Fibroblast of upper back skin (primary cell): ENCODE measurements at places on chromosomes 5 and 9.

DNA sequence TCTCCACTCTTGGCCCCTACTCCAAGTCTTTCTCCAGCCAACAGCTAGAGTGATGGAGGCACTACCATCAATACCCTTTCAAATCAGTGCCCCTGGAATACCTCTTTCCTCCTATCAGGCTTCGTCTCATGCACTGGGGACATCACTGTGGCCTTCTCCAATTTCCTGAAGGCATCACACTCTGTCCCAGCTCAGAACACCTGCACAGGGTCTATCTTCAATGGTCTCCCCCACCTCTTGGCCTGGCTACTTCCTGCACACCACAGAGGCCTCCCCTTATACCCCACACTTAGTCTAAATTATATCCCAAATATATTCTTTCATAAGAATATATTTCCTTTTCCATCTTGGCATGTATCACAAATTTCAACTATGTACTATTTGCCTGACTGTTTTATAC is 34.5 kb downstream of the ECPAS start:
- no peak for DNase-seq

DNA sequence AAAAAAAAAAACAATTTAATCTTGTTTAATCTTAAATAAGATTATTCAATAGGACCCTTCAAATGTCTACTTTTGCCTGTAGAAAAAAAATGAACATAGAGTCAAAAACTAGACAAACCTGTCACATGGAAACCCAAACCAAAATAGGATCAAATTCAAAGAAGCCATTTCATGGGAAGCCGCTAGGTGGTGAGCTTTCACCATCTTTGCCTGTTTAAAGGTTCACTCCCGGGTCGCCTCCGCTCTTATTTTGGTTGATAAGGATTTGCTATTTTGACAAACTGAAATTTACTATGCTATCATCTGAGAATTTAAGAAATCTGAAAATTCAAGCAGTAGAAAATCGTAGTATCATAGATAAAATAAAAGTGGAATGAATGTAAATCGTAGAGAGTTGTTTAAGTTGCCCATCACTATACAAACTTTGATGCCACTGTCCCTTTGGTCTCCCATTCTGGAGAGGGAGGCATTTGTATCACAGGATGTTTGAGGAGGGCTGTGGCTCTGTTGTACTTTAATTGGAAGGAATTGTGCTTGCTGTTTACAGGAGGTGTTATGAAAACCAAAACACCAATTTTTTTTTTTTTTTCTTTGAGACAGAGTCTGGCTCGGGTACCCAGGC is 43.5 kb upstream of the DNAH5 start:
- DNase-seq = peak; percentile 73

DNA sequence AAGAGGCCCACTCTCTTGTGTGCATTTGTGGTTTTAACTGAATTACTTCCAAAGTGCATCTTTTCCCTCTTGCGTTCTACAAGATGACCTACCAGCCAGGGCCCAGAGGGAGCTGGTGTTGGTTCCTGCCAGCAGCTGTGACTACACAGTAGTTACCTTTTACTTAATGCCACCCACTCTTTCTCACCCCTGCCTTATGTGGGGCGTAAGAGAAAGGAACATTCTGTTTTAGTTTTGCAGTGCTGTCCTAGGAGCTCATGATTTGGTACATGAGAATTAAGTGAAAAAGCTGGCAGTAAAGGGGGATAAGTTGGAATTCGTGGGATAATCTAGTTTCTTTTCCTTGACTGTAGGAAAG is 45.4 kb downstream of the RCL1 start:
- no peak for DNase-seq

DNA sequence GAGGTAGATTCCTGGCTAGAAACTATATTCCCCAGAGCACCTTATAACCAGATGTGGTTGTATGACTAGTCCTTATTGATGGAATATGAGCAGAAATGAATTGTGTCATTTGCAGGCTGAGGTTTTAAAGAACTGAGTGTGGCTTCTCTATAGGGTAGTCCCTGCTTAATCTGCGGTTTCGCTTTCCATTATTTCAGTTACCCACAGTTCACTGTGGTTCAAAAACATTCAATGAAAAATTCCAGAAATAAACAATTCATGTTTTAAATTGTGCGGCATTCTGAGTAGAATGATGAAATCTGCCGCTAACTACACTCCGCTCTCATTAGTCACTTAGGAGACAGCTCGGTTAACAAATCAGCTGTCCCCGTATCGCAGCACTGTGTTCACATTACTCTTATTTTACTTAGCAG is 65.1 kb downstream of the ANKRD55 start:
- DNase-seq = peak; percentile 82

GRCh38 chr5:163540696-163541095 is 35.3 kb downstream of the MAT2B start:
- DNase-seq = no peak

DNA sequence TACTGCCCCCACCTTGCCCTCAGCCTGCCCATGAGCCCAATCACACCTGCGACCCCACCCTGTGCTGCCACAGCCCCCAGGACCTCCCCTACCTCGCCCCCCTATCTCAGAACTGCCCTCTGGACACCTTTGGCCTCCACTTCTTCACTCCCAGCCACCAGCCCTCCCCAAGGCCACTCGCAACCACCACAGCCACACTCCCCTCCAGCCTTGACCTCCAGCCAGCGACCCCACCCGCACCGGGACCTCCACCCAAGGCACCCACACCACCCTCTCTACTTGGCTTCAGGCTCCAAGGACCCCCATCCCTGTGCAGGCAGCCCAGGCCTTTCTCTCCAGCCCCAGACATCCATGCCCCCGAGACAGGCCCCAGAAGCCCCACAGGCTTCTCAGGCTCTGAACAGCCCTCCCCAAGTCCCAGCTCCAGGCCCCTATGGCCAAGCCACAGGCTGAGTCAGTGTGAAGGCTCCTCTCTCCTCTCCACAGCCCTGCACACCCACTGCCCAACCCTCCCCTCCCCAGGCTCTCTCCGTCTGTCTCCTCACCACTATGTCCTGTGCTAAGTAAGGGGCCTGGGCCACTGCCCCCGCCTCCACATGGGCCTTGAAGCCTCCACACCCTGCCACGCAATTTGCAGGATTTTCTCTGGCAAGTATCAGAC is 2.0 kb downstream of the AK1 start:
- peak; percentile 69 for DNase-seq

DNA sequence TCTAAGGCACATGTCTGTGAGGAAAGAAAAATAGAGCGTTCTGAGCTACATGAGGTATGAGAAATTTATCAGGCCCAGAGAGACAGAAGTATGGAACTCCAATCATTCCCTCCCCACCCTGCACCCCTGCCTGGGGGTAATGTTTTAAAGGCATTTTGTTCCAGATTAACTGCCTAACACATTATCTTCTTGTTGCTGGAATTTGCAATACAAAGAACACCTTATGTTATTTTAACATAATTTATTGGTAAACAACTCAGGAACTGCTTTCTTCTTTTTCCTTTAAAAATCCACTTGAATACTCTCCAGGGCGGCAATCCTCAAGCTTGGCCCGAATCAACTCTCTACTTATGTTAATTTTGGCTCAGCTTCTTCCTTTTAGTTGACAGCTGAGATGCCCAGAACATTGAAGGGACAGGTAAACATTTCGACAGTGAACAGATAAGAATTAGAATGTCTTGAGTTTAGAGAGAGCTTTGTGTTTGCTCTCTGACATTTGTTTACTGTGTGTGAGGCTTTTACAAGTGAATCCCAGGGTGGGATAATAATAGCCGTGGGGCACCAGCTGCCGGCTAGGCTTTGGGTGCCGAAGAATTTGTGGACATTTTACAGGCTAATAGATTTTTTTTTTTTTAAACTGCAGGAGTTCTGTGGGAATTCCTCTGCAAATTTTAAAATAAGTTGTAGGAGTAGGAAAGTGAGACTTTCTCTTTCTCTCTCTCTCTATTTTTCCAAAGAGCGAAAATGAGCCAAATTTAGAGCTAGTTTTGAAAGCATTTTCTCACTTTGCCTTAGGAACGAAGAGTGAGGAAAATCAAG is 96.4 kb upstream of the TAF11L2 start:
- no peak for DNase-seq

DNA sequence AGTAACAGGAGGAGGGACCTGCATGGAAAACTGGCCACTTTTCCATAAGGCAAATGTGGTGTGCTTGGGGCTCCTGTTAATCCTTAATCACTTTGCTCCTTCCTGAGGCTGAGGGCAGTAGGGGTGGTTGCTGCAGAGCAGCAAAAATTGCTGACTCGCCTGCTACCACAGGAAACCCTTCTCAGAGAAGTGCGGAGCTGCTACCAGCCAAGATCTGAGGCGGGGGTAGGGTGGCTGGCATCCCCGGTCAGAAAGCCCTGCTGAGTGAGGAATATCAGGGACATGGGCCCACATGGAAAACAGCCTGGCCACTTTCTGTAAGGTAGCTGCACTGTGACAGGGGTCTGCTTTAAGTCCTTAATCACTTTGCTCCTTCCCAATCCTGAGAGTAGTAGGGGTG is 192.4 kb upstream of the GHR start:
- no peak for DNase-seq

- peak; percentile 12 for DNase-seq
These were observed 1.5 kb downstream of the C5 start for GRCh38 chr9:121048618-121049017.

DNA sequence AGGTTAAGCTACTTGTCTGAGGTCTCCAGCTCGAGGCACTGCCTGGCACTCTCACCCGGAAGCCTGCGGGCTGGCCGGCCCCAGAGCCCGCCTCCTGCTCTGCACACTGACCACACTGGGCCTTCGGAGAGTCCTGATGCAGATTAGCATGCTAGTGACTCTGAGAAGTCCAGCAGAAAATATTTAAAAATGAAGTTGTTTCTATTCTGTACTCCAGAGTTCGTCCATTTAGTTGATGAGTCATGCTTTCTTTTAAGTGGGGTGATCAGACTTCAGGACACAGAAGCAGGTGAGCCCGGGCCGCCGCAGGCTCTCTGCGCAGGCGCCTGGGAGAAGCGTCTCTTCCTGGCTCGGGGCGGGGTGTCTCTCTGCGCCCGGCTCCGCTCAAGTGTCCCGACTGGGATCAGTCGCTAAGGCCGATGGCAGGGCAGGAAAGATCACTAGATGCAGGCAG is 32.5 kb downstream of the FAM240B start:
- no peak for DNase-seq

GRCh38 chr5:160769301-160769700 is 82.7 kb downstream of the ATP10B start:
- DNase-seq = no peak

- no peak for DNase-seq
These were observed 9.5 kb downstream of the LPCAT1 start for GRCh38 chr5:1514027-1514818.

- DNase-seq = peak; percentile 46
These were observed 88.6 kb downstream of the GDNF start for GRCh38 chr5:37751227-37751626.

- DNase-seq = no peak
These were observed 269.1 kb downstream of the FANCC start for GRCh38 chr9:95048225-95049087.

DNA sequence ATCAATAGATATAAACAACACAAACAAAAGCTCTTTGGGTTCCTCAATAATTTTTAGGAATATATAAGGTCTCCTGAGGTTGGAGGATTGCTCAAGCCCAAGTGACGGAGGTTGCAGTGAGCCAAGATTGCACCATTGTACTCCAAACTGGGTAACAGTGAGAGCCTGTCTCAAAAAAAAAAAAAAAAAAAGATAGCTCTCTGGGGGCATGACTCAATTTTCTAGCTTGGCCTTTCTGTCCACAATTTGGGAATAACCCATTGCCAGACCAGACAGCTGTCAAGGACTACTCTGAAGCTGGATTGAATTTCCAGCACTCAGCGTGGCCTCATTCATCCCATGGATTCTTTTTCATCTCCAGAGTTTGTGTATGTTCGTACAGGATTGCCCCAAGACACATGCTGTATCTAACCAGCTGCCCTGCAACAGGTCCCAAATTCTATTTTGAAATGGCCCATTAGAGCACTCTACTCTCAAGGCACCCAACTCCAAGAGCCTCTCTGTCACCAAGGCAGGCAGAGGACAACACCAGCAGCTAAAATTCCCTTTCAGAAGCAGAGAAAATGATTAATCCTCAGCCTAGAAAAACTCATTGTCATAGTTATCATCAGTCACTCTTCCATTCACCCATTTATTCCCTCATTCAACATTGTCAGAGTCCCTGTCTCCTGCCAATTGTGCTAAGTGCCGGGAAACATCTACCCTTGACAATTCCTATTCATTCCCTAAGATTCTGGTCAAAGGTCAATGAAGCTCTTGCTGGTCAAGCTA is 8.7 kb downstream of the FAM193B start:
- peak; percentile 95 for DNase-seq

- DNase-seq = peak; percentile 87
These were observed 205.6 kb upstream of the MPDZ start for GRCh38 chr9:13485068-13485596.

DNA sequence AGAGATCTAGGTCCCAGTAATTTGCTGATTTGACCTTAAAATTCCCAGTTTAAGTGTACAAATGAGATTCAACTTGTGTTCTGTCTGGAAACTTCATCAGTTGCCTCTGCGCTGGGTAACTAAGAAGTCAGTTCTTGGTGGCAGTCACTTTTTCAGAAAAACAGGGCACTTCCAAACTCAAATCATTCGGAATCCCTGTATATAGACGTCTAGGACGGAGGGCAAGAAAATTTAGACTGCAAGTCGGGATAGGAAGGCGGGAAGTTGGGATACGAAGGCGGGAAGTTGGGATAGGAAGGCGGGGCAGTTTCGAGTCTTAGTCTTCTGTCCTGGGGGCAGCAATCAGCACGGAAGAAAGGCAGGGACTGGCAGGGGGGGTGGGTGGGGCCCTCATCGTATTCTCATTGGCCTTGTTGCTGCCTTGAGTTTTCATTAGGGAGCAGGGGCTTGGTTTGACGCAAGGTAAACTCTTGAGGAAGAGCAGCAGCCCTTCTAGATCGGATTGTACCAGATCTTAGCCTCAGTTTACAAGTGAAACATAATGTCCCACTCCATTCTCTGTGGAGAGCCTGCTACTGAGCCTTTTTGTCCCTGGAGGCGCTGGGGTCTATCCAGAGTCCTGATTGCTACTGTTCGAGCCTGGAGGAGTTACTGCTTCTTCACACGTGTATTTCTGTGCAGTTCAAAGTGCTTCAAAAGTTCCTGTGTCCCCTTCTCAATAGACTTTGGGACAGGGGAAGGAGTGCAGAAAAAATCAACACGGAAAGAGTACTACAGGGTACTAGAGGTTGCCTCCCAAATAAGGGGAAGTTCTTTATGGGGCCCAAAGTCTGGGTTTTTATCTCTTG is 2.7 kb upstream of the PURA start:
- DNase-seq = no peak

- DNase-seq = peak; percentile 87
These were observed 103.5 kb downstream of the NDUFAF2 start for GRCh38 chr5:61048534-61048933.

GRCh38 chr5:58582803-58583491 is at the start of gene RAB3C:
Gene RAB3C, plus strand, starts transcription at chr5:58583075. Its CDS starts 134 bp downstream, at chr5:58583209.
- DNase-seq = peak; percentile 90
